ENCODE measurements at places on chromosomes 1 and 21.

- DNase-seq = no peak
These were observed 156.0 kb downstream of the PDE4B start for GRCh38 chr1:65948609-65949229.

DNA sequence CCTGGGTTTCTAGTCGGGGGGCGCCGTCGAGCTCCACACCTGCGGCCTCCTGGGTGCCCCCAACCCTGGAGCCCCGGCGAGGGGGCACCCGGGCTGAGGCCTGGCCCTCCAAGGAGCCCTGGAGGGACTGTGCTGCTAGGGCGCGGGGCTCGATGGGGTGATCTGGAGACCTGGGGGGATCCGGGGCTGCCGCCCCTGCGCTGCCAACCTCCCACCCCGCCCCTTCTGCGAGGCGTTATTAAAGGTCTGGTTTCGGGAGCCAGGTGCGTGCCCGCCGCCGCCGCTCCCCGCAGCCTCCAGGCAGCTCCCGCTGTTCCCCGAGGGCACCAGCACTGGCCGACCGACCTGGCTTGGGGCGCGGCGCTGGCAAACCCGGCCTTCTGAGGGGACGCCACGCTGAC is 746 bp upstream of the POFUT2 start:
- DNase-seq = no peak

GRCh38 chr1:193613041-193613440 is 426.6 kb upstream of the B3GALT2 start:
- DNase-seq = no peak

- DNase-seq = no peak
These were observed 29.3 kb downstream of the KIRREL1 start for GRCh38 chr1:158022554-158023312.

- no peak for DNase-seq
These were observed 25.1 kb upstream of the PLEKHA6 start for GRCh38 chr1:204384636-204385352.

DNA sequence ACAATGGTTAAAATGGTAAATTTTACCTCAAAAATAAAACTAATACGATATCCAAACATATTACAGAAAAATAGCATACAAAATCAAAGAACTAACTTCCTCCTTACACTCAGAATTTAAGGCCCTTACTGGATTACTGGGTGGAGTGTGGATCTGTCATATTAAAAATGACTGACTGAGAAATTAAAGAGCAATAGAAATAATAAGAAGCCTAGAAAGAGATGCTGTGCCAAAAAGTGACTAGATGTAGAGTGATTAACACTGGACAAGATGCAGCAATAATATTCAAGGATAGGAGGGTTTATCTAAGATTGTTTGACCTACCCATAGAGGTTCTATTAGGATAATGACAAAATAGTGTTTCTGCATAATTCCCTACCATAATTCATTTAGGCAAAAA is 424.3 kb downstream of the SETD4 start:
- no peak for DNase-seq

DNA sequence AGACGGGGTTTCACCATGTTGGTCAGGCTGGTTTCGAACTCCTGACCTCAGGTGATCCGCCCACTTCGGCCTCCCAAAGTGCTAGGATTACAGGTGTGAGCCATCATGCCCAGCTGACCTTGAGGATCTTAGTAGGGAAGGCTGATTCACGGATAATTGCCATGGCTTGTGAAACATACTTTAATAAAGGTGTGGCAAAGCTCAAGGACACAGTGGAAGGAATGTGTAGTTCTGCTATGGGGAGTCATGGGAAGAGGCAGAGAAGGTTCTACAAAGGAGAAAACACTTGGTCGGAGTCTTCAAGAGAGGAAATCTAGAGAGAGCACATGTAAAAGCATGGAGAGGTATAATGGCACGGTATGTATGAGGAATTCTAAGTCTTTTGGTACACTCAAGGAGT is 12.7 kb upstream of the PTCH2 start:
- no peak for DNase-seq
